ENCODE measurements at places on chromosomes 5 and 9.
A peak's percentile ranks its signal among the peaks of the same experiment; 100 is the strongest.

DNA sequence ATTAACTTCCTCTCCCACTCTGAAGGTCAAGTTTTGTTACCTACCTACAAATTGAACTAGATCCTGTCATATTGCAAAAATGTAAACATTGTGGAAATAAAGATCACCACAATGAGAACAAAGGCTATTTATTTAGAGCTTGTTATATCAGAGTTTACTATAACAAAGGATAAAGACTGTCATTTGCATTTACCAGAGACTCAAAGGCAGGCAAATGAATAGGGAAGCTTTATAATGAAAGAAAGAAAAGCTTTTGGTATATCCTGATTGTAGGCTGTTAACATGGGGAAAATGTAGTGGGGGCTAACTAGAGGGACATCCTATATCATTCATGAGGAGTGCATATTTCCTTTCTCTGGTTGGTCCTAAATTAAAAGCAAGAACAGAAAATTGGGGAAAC lies 403.5 kb upstream of the TYRP1 start:
- no peak for DNase-seq

DNA sequence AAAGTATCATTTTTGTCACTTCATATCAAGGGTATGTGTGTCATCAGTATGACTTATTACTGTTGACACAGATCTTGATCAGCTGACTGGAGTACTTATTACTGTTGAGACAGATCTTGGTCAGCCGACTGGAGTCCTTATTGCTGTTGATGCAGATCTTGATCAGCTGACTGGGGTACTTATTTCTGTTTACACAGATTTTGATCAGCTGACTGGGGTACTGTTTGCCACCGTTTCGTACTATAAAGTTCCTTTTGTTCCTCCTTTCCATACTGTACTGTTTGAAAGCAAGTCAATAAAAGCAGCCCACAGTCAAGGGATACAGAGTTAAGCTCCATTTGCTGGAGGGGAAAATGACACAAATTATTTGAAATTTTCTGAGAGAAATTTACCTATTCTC lies 347.3 kb downstream of the CDH12 start:
- DNase-seq: no peak

GRCh38 chr5:83156001-83156400 lies 78.7 kb downstream of the XRCC4 start:
- no peak for DNase-seq

- DNase-seq: no peak
These were observed 39.4 kb upstream of the AIF1L start for GRCh38 chr9:131056781-131057506.

GRCh38 chr9:21708856-21709255 lies 93.6 kb upstream of the MTAP start:
- DNase-seq: no peak

- DNase-seq: peak; percentile 18
These were observed 41.9 kb upstream of the RIC1 start for GRCh38 chr9:5587024-5587423.

DNA sequence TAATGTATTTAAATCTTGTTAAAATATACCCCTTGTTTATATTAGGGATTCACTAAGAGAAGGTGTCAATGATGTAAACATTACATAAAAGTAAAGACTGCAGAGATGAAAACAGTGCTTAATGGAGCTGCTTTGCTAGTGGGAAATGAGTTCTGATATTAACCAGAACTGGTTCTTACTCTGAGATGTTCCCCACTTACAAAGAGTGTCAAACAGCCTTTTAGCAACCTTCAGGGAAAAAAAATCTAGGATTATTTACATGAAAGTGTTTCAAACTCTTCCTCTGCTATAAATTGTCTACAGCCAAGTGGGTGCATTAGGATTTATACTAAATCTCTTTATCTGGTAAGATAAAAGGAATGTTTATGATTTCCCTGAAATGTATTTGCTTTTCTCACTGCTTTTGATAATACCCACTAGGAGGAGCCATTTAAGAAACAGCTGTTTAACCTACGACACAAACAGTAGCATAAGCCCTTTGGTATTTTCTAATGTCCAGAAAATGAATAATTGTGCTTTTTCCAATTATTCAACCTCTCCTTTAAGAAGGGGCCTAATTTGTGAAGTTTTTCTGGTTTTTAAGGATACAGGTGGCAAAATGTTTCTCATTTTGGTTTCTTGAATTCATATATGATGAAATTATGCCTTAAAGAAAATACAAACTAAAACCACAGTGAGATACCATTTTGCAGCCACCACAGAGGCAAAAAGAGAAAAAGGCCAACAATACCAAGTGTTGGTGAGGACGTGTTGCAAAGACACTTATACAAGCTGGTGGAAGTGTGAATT lies 186.3 kb downstream of the TLE4 start:
- no peak for DNase-seq

- DNase-seq: no peak
These were observed 136.3 kb upstream of the SPRY4 start for GRCh38 chr5:142461028-142461590.

- DNase-seq: no peak
These were observed 8.8 kb downstream of the KCNV2 start for GRCh38 chr9:2725898-2726649.

GRCh38 chr9:95102572-95102971 lies 214.9 kb downstream of the FANCC start:
- no peak for DNase-seq

- no peak for DNase-seq
These were observed 11.3 kb downstream of the IPPK start for GRCh38 chr9:92658611-92659010.

- DNase-seq: no peak
These were observed 164.8 kb upstream of the VCAN start for GRCh38 chr5:83306572-83307241.

DNA sequence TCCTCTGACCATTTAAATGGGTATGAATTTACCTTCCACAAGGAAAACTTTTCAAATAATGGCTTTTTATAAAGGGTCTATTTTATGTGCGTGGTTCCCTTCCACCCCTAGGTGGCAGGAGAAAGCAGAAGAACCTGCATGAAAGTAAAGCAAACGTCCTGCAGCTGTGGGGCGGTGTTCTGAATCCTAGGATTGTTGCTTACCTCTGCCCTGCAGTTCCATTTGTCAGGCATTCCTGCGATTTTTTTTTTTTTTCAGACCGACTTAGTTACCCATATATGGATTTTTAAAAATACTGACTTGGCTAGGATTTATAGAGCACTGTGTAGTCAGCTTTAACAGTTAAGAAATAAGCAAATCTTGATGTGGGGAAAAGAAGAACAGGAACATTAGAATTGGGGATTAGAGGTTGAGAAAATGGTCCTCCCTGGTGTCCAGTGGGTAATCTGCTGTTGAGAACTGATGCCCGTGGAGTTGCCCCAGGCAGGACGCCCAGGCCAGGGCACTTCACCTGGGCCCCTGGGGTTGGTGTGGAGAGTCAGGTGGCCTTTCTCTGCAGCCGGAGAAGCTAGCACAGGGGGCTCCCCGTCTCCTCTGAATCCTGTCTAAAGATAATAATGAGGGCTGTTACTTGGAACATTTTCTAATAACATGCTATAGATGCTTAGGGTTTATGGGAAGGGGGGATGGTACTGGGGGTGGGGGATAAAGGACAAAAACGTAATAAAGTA lies 30.4 kb upstream of the LTC4S start:
- peak; percentile 31 for DNase-seq

- no peak for DNase-seq
These were observed 458.8 kb downstream of the ICE1 start for GRCh38 chr5:5881294-5881693.

DNA sequence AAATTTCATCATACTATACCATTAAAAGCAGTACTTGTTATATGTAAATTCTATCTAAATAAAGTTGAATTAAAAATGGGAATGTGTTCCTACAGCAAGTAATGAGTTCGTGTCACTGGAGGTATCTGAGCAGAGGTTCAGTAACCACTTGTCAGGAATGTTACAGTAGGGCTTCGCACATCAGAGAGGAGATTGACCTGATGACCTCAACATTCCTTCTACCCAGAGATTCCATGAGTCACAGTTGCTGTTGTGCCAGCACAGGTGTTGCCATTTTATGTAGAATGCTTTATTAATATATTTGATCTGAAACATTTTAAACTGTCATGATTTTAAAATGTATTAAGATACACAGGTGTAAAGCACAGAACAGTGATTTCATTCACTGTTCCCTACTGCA lies 60.3 kb downstream of the STX17 start:
- no peak for DNase-seq

DNA sequence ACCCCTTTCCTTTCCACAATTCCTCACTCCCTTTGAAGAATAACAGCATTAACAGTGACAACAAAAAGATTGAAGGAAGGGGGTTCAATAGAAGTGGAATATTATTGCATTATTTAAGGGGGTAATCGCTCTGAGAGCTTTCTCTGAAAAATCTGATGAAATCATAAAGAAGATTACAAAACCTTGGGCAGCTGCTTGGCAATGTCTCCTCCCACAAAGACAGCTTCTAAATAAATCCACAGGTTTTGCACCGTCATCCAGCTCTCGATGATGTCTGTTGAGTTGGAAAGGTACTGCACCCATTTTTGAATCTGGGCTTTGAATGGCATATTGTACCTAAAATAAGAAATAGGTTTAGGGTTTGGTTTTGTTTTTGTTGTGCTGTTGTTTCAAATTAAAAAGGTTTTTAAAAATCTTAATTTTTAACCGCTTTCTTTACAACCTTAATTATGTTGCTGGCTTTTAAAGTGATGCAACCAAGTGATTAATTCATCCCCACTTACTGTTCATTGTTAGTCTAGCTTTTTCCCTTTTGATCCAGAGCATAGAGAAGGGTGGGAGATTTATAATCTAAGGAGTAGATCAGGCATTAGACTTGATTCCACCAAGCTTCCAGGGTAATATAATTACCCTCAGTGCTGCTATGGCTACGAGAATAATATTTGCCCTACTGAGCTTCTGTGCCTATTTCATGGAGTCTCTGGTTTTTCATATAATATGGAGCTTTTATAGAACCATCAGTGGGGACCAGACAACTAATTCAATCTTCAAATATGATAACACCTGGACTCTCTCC lies 85.0 kb downstream of the DNAH5 start:
- DNase-seq: no peak

- DNase-seq: no peak
These were observed 128.2 kb upstream of the IRX4 start for GRCh38 chr5:2010940-2011339.

DNA sequence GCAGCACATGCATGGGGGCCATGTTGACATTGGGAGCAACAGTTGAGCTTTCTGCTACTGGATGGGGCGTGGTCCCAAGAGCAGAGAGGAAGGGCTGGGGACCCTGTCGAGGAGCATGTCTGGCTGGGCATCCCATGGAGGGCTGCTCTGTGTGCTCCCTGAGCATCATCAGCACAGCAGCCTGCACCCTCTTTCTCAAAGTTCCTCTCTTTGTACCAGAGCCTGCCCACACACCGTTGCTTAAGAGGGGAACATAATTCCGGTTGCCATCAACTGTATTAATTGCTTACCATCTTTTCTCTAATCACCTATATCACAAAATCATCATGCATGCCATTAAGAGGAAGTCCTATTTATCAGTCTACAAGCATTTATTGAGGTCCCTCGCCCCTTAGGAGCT lies 55.2 kb upstream of the DIRAS2 start:
- no peak for DNase-seq

GRCh38 chr9:71703172-71703872 lies 65.0 kb downstream of the CEMIP2 start:
- no peak for DNase-seq

DNA sequence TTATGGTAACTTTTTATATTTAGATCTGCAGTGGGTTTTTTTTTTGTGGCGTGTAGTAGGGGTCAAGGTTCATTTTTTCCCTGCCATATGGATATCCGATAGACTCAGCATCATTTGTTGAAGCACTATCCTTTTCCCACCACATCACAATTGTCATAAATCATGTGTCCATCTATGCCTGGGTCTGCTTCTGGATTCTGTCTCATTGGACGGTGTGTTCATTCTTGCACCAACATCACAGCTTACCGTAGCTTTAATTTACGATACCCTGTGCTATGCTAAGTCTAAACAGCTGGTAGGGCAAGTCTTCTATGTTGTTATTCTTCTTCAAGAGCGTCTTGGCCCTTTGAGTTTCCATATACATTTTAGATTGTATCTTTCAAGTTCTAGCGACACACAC lies 175.0 kb downstream of the RGS3 start:
- no peak for DNase-seq

DNA sequence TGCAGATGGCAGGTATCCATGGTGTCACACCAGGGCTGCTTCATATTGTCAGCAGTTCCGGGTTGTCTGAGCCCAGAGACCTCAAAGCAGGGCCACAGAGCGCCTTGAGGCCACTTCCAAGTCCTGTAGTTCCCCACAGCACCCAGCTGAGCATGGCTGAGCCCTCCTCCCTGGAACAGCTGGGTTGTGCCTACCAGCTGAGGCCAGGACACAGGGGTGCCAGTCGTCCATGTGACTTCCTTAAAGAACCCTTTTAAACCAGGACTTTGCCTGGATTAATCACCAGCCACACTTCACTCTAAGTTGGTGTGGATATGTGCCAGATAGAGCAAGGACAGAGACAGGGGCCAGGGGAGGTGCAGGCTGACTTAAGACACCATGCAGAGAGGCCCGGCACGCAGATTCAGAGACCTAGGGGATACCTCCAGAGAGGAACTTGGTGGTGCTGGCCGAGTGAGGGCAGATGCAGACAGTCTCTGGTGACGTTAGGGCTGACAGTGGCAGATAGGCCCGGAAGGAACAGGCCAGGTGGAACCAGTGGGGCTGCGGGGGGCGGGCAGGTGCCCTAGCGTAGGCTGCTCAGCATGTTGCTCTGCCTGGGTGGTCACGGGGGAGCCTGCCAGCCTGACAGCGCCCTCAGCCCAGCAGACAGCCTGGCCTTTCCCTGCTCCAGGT lies 142.7 kb downstream of the CACNA1B start:
- no peak for DNase-seq

GRCh38 chr9:131720330-131720729 lies 19.5 kb downstream of the RAPGEF1 start:
- no peak for DNase-seq

DNA sequence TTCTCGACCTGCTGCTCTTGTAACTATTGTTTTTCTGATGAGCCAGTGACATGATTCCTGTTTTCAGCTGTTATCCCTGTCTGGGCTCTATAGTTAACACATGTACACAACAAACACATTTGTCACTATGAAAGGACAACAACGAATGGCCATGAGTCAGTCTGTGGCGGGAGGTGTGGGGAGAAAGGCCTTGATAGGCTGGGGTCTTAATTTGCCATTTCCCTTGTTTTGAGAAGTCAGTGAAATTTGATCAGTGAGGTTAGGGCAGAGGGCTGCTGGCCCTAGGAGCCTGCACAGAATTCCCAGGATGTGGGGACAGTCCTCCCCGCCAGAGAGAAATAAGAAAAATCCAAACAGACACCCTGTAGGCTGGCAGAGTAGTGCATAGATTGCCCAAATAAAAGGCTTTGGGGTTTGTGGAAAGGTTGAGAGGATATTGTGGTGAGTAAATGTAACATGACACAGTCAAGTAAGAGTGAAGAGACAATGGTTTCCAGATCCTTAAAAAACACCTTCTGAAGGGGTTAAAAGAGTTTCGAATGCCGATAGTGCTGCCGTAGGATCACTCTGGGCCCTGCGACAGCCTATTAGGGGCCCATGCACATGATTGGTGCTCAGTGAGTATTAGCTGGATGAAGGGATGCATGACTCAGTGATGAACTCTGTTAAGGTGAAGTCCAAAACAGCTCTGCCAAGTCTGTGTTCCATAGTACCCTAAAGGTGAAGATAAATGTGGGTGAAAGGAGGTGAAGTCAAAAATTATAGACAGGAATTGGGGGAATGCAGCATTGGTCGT lies 110.9 kb upstream of the PRRC1 start:
- no peak for DNase-seq

Measured in stimulated activated CD4-positive, alpha-beta T cell treated with anti-CD3 and anti-CD28 coated beads, Interleukin-1b, Interleukin-23, amount 100 ng/mL, for 4 hours (primary cell).